ENCODE measurements at places on chromosomes 2 and 18. TPM values are rescaled to one million over a fixed set of nuclear protein-coding genes. Genes with fewer than 3 reads are reported as not detected.

- DNase-seq: peak; percentile 26
These were observed 222.0 kb downstream of the KLHL29 start for GRCh38 chr2:23606968-23607367.

Gene UGT1A6
- 0.09 TPM for total RNA-seq

Gene XDH
- 3.1 TPM for total RNA-seq

DNA sequence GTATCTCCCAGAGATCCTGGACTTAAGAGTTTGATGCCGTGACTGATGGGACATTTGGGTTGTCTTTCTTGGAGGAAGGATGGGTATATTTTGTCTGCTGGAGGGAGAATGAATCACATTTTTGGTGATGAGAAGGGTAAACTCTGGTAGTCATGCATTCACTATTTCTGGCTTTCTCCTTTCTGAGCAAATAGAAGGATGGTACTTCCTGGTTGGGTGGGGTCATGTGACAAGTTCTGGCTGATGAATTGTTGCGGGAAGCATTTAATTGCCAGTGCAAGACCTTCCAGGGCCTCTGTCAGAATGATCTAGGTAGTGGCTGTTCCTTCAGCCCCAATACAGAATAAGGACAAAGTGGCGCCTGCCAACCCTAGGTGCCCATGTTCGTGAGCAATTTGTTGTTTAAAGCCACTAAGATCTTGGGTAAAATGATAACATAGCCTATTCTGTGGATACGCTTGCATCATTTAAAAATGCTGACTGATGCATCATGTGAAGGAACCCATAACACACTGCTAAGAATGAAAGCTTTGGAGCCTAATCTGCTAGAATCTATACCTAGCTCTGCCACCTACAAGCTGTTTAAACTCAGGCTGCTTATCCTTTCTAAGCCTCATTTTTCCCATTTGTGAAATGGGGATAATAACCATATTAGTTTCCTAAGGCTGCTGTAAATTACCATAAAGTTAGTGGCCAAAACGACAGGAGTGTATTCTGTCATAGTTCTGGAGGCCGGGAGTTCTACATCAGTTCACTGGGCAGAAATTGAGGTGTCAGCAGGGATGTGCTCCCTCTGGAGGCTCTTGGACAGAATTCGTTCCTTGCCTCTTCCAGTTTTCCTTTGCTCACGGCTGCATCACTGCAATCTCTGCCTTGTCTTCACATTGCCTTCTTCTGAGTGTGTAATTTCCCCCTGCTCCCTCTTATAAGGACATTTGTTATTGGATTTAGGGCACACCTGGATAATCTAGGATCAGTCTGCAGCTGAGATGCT, 281.3 kb downstream of the AGPS start:
- DNase-seq: no peak

DNA sequence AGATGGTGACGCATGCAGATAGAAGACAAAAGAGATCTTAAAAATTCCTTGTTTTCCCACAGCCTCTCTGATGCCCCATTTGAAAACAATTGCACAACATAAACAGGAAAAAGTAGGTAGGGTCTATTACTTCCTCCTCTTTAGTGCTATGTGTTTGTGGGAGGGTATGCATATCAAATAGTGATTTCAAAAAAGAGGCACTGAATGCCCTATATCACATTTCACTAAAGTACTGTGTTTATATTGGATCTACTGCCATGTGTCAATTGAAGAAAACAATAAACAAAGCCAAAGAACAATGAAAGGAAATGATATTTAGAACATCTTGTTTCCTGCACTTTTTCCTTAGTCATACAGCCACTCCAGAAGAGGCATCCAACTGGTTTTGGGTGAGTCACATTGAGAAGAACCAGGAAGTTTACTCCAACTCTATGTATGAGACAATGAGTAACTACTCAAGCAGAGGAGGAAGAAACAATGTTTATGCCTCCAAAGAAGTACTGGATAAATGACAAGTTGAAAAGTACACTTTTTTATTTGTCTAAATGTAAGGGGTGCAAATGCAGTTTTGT, 583.6 kb downstream of the FBXO15 start:
- peak; percentile 53 for DNase-seq

DNA sequence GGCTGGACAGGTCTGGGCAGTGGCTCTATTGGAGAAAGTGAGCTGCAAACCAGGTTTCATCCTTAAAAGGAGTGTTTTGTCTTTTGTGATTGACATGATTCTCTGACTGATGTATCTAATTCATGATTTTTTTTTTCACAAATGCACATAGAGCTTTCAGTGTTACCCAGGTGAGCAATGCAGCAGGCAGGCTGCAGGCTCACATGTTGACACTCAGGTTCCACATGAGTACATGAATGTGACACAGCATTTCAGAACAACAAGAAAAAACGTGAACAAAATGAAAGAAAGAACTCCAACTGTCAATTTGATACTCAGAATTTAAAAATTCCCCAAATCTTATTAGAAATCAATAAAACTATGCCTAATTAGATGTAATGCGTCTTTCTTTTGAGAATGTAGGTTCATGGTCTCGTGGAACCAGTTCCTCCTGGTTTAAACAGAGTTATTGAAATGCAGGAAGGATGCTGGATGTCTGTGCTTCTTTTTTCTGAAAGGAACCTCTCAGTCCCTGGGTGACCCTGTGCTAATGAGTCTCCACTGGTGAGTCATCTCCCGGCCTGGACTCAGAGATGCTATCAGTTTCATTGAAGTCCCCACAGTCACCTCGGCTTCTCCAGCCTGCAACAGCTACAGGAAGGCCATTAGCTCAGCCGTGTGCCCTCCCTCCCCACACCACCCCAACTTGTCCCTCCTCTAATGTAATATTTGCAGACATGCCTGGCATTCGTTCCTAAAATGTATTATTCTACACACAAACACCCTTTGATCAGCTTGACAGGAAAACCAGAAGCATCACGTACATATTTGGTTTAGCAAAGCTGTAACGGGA, 430.4 kb downstream of the LPIN1 start:
- DNase-seq: no peak

GRCh38 chr18:58025733-58026132, 18.3 kb upstream of the NEDD4L start:
- DNase-seq: no peak

- no peak for DNase-seq
These were observed 64.7 kb downstream of the CCDC148 start for GRCh38 chr2:158391876-158392275.

DNA sequence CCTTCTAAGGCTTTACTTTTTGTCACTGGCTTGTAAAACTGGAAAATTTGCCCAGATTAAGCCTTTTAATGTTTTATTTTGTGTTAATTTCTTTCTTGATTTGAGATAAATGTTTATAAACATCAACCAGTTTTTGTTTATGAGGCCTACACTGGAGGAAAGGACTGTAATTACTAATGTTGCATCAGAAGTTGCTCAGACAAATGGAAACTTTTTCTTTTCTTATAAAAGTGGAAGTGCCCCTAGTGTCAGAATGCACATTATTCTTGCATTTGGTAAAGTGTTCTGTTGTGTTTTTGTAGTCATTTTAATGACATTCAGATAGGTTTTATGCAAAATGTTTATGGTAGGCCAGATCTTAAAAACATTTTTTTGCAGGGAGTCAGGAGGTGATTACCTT, 25.3 kb downstream of the LCLAT1 start:
- peak; percentile 41 for DNase-seq

Gene SERPINB4
- total RNA-seq: not detected

DNA sequence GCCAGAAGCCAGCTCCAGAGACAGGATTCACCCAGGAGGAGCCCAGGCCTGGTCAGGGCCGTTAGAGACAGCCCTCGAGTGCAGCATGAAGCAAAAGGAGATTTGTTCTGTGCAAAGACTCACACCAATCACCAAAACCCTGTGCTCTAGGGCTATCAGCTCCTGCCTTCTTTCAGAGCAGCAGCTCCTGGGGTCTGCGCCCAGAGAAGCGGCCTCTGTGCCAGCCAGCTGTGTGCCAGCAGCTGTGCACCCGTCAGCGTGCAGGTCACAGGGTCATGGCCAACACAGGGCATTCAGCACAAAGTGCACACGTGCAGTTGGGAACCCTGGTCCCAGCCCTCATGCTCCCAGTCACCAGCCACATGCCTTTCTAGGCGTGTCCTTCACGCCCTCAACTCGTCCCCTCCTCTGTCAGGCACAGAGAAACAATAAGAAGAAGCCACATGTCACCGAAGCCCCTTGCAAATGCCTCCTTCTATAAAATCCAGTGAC, 49.3 kb downstream of the ZNF516 start:
- DNase-seq: no peak

GRCh38 chr2:26584191-26584590, 57.0 kb downstream of the CIB4 start:
- DNase-seq: no peak

DNA sequence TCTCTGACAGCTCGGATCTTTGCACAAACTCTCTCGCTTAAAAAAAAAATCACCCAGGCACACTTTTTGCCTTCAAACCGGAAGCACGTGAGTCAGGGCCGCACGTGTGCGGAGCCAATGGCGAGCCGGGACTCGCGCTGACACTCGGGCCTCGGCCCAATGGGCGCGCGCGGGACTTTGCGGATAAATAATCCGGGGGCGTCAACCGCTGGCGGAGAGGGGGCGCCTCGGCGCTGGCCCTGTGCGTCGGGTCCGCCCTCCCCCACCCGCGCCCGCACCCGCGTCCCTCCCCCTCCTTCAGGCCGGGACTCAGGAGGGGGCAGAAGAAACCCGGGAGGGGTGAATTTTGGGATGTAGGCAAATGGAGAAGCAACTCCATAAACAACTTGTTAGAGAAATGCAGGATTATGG, 319 bp upstream of the EN1 start:
- peak; percentile 88 for DNase-seq

Gene GPR55
- under 0.01 TPM for total RNA-seq

DNA sequence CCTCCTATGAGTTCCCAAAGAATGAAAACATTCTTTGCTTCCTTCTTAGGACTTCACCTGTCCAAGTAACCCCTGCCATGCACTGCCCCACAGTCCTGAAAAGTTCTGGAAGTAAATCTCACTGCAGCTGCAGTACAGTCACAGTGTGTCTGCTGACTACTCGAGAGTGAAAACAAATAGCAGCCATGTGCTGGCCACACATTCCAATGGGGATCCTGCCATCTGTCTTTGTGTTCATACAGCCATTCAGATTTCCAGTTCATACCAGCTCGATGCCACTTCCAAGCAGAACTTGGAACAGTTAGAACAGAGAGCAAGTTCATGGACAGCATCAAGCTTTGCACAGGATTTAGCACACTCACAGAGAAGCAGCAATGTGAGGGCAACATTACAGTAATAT, 629.9 kb upstream of the ACVR2A start:
- no peak for DNase-seq

Gene VIL1
- not detected for total RNA-seq

- no peak for DNase-seq
These were observed 112.7 kb downstream of the OTX1 start for GRCh38 chr2:63163161-63163820.

Gene ANO7
- total RNA-seq: 1.1 TPM

GRCh38 chr18:48922801-48923730, 27.7 kb downstream of the SMAD7 start:
- DNase-seq: peak; percentile 88

Gene POTEI
- total RNA-seq: not detected

Gene HOXD13
- total RNA-seq: not detected

- DNase-seq: no peak
These were observed 46.5 kb upstream of the ZEB2 start for GRCh38 chr2:144566448-144566847.

GRCh38 chr18:61579581-61579980, 246.4 kb downstream of the CDH20 start:
- no peak for DNase-seq

GRCh38 chr2:231196592-231196991, 1.8 kb upstream of the ARMC9 start:
- DNase-seq: no peak

Data from fibroblast of the aortic adventitia (primary cell).